ENCODE measurements at places on chromosomes 12 and 14.

DNA sequence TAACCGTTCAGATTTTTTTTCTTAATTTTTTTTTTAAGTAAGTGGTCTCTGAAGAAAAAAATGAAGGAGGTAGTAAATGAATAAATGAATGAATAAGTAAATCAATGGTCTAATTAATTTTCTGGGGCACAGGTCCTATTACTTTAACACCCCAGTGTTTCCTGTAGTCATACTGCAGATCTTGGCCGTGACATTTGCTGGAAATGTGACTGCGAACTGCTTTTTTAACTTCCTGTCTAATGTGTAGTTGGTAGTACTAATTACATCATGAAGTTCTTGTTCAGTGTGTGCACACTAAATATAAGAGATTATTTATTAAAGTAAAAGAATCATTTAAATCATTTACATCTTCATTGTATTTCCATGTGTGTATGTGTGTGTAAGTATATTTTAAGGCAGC lies 45.4 kb downstream of the AEBP2 start:
- DNase-seq: no peak

- DNase-seq: peak; percentile 19
Observed at GRCh38 chr12:50241178-50241577, 42.1 kb downstream of the LIMA1 start.

DNA sequence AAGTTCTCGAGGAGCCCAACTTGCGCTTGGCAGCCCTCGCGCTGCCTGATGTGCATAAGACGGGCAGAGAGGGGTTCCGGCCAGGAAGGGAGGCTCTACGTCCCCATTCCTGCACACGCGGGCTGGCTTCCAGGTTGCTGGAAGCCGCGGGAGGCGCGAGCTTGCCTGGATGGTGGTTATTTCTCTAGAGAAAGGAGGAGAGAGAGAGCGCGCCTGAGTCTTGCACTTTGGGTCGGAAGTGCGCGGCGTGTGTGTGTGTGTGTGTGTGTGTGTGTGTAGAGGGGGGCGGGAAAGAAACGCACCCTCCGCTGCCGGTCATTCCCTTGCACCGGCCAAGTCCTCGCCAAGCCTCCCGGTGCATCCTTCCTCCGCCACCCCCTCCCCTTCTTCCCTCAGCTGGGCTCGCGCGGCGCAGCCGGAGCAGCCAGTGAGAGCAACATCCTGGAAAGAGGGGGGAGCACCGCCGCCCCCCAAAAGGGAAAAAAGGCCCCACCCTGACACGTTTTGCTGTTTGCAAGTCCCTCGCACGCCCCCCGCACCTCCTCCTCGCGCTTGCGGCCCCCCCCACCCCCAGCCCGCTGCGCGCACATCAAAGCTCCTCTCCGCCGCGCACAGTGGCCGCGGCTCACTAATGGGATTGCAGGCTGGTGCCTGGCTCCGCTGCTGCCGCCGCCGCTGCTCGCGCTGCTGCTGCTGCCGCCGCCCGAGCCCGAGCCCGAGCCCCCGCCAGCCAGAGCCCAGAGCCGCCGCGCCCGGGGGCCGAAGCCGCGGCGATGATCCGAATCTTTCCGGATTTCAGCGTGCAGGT lies 4.4 kb upstream of the NPAS3 start:
- no peak for DNase-seq

DNA sequence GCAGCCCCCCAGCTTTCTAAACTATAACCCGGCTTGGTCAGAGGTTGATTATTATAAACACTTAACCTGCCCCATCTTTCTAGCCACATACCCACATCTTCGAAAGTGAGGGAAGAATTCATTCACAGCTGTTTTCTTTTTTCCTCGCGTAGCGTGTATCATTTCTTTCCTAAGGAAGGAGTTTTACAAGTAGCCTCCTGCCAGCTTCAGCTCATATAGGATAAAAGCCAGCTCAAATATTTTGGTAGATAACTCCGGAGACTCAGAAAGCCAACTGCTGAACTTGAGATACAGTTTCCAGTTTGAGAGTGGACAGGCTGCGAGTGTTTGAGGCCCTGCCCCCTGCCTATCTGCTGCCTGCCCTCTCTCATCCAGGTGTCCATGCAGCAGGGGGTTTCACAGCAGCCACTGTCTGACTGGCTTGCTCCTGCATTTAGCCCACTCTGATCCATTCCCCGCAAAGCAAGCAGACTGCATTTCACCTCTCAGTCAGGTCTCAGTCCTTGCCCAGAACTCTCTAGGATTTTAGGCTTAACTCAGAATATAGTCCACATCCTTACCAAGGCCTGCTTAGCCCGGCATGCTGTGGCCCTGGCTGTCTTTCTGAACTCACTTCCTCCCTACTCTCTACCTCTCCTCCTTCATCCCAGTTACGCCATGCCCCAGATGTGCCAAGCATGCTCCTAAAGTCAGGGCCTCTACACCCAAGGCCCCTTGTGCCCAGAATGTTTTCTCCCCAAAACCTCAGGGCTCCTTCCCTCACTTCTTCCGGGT lies 46.9 kb downstream of the EVL start:
- DNase-seq: no peak

DNA sequence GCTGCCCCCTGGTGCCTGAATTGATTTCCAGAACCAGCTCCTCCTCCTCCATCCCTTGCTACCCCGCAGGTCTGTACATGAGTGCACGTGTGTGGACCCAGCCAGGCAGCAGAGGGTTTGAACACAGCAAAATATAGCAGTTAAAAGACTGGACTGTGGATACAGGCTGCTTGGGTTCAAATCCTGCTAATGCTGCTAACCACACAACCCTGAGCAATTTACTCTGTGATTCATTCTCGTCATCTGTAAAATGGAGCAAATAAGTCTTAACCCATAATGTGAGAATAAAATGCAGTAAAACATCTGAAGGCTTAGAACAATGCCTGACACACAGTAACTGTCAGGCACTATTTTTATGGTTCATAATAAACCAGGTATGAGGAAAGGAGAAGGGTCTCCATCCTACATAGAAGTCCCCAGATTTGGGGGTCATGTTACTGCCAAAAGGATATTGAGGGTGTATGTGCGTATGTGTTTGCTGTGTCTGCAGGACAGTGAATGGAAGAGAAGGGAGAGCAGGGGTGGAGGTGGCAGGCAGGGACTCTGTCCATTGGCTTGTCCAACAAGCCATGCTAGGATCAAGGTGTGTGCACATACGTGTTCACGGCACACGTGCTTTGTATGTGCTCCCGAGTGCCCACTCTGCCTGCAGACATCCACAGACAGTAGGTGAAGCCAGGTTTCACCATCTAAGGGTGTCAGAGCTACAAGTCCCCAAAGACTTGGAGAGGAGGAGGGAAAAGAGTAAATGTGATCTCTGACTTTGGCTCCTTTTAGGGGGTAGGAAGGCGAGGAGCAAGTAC lies 1.5 kb upstream of the STAT6 start:
- DNase-seq: no peak

DNA sequence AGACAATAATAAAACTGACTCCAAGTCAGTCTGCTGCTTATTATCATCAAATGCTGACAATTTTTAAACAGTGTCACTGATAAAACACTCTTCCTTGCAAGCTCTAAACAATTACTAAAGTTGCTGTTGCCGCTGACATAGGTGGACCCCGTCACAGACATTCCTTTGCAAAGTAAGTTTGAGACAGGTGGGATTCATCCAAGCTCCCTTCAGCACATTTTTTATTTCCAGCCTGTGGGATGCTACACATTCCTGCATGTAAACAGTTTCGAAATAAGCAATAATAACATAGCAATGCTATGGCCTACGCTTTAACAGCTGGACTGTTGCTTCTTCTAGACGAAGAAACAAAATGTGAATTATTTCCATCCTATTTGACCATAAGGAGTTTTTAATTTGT lies 85.4 kb upstream of the HIF1A start:
- DNase-seq: no peak

Data from HFFc6 (cell line).